MM.1S (cell line): ENCODE measurements at places on chromosomes 3 and 15.

DNA sequence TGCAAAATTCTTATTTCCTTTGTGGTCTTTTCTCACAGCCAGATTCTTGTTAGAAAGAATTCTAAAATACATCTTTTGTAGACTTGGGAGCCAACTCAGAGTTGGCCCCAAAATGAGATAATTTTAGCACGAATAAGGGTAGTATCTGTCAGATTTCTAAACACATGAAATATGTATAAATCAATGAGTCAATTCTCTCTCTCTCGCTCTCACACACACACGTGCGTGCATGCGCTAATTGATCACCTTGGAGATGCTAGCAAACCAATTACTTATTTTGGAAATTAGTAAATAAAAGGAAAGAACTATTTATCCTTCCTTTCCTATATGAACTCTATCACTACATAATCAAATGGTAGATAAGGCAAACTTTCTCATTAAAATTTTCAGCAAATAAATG, 32.9 kb upstream of the PIK3R4 start:
- H3K4me3 ChIP-seq = no peak overlapping the region
- H3K27me3 ChIP-seq = no peaks in the 10 kb centered on the region
- DNase-seq = no peak
- H3K27ac ChIP-seq = no peak overlapping the region
- no peaks in the 10 kb centered on the region for H3K4me1 ChIP-seq

DNA sequence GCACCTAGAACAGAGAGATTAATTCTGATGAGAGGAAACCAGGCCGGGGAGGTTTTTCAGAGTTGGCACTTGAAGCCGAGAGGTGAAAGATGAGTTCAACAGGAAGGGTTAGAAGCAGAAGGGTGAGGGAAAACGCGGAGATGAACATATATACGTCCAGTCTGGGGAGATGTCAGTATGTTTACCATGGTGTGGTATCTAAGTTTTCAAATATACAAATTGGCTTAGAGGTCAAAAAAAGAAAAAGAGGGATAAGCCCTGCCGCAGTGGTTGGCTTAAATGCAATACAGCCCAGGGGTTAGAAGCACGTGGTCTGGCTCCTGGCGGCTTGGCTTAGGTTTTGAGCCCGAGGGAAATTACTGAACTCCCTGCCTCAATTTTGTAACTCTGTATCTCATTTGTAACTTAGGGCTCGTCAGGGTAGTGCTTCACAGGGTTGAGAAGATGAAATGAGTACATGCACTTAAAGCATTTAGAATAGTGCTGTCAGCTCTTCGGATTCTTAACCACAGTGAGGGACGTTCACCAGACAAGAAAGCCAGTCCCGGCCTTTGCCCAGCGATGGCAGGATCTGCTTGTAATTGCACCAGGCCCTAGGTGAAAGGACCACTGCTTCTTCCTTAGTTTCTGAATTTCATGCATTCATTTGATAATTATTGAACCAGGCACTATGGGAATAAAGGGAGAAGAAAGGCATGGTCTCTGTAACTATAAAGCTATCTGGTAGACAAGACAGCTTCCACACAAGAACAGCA, 6.4 kb downstream of the HES1 start:
- H3K4me3 ChIP-seq = peak overlapping the region; percentile 26; the same call in 1 of the 2 replicates
- H3K27me3 ChIP-seq = no peaks in the 10 kb centered on the region
- peaks cover 37% of the 10 kb centered on the region for H3K4me1 ChIP-seq
- no peaks in the 10 kb centered on the region for H3K36me3 ChIP-seq

GRCh38 chr3:106305882-106306435, 437.1 kb upstream of the CBLB start:
- peaks cover 12% of the 10 kb centered on the region for H3K4me1 ChIP-seq
- no peak for DNase-seq
- peaks cover 5% of the 10 kb centered on the region; the same call in 1 of the 2 replicates for H3K27me3 ChIP-seq
- H3K4me3 ChIP-seq = no peak overlapping the region
- no peaks in the 10 kb centered on the region for H3K36me3 ChIP-seq

DNA sequence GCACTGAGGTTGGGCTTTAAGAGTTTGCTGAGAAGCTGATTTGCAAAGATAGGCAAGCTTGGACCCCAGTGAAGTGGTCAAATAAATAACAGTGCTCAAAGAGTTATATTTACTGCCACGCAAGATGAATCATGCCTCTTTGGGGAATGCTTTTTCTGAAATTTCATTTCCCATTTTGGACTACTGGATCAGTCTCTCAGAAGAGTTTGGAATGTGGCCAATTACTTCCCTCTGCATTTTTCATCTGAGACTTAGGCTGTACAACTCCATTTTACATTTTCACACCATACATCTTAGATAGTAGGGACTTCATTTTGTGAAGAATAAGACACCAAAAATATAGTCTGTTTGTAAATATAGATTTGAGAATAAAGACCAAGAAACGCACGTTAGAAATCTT, 419.7 kb downstream of the FGF12 start:
- H3K4me1 ChIP-seq = no peaks in the 10 kb centered on the region
- no peak for DNase-seq
- no peaks in the 10 kb centered on the region for H3K27me3 ChIP-seq

- no peak overlapping the region for H3K27ac ChIP-seq
- no peak overlapping the region for H3K4me3 ChIP-seq
- H3K4me1 ChIP-seq = no peaks in the 10 kb centered on the region
- H3K27me3 ChIP-seq = no peaks in the 10 kb centered on the region
- no peak for DNase-seq
Observed at GRCh38 chr3:144141496-144141895, 169.9 kb downstream of the DIPK2A start.

GRCh38 chr3:67875338-67875737, 220.9 kb upstream of the SUCLG2 start:
- no peaks in the 10 kb centered on the region for H3K36me3 ChIP-seq
- no peak overlapping the region for H3K27ac ChIP-seq
- H3K4me3 ChIP-seq = no peak overlapping the region

DNA sequence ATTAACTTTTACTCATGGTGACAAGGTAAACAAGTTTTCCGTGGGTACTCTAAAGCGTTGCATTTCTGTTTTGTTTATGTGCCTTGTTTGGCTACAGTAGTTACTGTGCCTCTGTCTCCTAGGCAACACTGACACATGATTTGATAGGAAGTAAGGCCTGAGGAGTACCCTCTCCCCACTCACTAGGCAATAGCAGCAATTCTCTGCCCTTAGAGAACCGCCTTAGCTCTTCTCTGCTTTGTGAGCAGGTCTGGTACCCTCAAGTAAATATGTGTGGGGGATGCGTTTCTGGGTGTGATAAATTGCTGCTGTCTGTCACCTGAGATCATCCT, at the start of gene IL5RA:
Gene IL5RA (minus strand): TSS at position 76 of the 332 bp plus-strand sequence. CDS start 5,390 bp downstream, outside the sequence.
- H3K4me3 ChIP-seq = no peak within 1 kb of the TSS
- DNase-seq = no peak
- no peaks in the 10 kb centered on the region for H3K36me3 ChIP-seq
- no peaks in the 10 kb centered on the region for H3K27me3 ChIP-seq

- no peaks in the 10 kb centered on the region for H3K4me1 ChIP-seq
- no peak overlapping the region for H3K27ac ChIP-seq
- no peaks in the 10 kb centered on the region for H3K27me3 ChIP-seq
- no peaks in the 10 kb centered on the region for H3K36me3 ChIP-seq
- no peak for DNase-seq
- no peak overlapping the region for H3K4me3 ChIP-seq
Observed at GRCh38 chr3:171817074-171817800, 7.0 kb upstream of the PLD1 start.

DNA sequence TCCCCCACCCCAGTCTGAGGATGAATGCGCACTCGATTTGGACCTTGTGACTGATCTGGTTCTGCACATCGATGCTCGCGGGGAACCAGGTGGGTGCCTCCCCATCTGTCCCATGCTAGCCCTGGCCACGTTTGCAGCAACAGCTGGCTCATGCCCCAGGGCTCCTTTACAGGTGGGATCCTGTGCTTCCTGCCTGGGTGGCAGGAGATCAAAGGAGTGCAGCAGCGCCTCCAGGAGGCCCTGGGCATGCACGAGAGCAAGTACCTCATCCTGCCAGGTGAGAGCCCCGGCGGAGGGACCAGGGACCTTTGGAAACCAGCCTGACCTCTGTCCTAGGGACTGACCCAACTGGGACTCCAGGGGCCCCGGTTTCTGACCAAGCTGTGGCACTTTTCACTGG, 44.3 kb downstream of the DHX30 start:
- peaks cover 24% of the 10 kb centered on the region for H3K36me3 ChIP-seq
- H3K27ac ChIP-seq = no peak overlapping the region
- no peaks in the 10 kb centered on the region for H3K4me1 ChIP-seq
- no peak overlapping the region for H3K4me3 ChIP-seq
- no peaks in the 10 kb centered on the region for H3K27me3 ChIP-seq

GRCh38 chr15:91192690-91193377, 92.8 kb downstream of the SV2B start:
- H3K4me3 ChIP-seq = no peak overlapping the region
- no peak overlapping the region for H3K27ac ChIP-seq
- DNase-seq = no peak
- no peaks in the 10 kb centered on the region for H3K4me1 ChIP-seq

DNA sequence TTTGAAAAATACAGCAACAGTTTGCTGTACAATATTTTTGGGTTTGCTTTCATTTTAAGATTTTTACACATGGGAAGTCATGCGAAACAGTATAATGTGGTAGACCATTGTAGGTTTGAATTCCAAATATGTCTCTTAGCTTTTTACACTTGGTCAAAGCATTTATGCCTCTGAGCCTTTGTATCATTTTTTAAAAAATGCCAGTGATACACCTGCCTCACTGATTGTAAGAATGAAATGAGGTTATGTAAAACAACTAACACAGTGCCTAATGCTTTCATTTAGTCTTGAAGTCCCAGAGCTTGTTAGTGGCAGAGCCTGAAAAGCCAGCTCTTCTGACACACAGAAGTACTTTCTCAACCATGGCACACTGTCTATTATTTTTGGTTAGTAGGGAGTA, 202.0 kb downstream of the UBE2E2 start:
- H3K27ac ChIP-seq = no peak overlapping the region
- H3K4me3 ChIP-seq = no peak overlapping the region
- no peaks in the 10 kb centered on the region for H3K36me3 ChIP-seq

GRCh38 chr15:61668444-61668843, 391.8 kb downstream of the VPS13C start:
- no peaks in the 10 kb centered on the region for H3K36me3 ChIP-seq
- H3K27ac ChIP-seq = no peak overlapping the region
- no peaks in the 10 kb centered on the region for H3K27me3 ChIP-seq
- DNase-seq = no peak
- no peak overlapping the region for H3K4me3 ChIP-seq

GRCh38 chr15:50426428-50426827, 2.2 kb downstream of the USP8 start:
- no peak overlapping the region for H3K4me3 ChIP-seq
- no peaks in the 10 kb centered on the region for H3K4me1 ChIP-seq
- H3K27ac ChIP-seq = no peak overlapping the region
- no peaks in the 10 kb centered on the region for H3K27me3 ChIP-seq

- H3K36me3 ChIP-seq = no peaks in the 10 kb centered on the region
- H3K27ac ChIP-seq = peak overlapping the region; percentile 83; the same call in 1 of the 2 replicates
- no peaks in the 10 kb centered on the region for H3K27me3 ChIP-seq
- H3K4me1 ChIP-seq = peaks cover 44% of the 10 kb centered on the region
- H3K4me3 ChIP-seq = no peak overlapping the region
Observed at GRCh38 chr3:112074006-112074405, 12.2 kb upstream of the C3orf52 start.

DNA sequence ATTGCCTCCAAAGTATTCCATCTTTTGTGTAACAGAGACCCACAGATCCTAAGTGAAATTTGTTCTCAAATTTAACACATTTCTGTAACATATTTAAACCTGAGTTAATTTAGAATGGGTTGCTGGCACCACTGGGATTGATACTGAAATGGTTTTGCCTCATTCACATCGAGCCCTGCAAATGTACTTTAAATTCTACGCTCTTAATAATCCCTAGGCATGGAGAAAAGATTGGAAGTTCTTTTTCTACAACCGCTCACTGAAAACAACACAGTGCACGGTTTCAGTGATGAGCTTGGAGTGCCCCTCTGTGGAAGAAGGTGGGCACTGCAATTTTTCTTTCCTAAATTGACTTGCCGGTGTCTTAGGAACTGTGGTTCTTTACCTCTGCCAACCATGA, 109.9 kb upstream of the ATP11B start:
- H3K27ac ChIP-seq = peak overlapping the region; percentile 89
- no peaks in the 10 kb centered on the region for H3K36me3 ChIP-seq
- H3K27me3 ChIP-seq = no peaks in the 10 kb centered on the region
- DNase-seq = peak; percentile 90

- no peak overlapping the region for H3K27ac ChIP-seq
- H3K36me3 ChIP-seq = 0 out of 2 replicates have a peak, but pooled peaks cover 1% of the 10 kb centered on the region
- peaks cover 16% of the 10 kb centered on the region; the same call in 1 of the 2 replicates for H3K4me1 ChIP-seq
- DNase-seq = no peak
- H3K4me3 ChIP-seq = no peak overlapping the region
Observed at GRCh38 chr3:136950623-136951022, 7.2 kb upstream of the IL20RB start.

GRCh38 chr3:156456771-156457224, 98.1 kb downstream of the SSR3 start:
- no peaks in the 10 kb centered on the region for H3K27me3 ChIP-seq
- no peaks in the 10 kb centered on the region for H3K36me3 ChIP-seq
- H3K27ac ChIP-seq = no peak overlapping the region
- no peaks in the 10 kb centered on the region for H3K4me1 ChIP-seq
- DNase-seq = no peak
- no peak overlapping the region for H3K4me3 ChIP-seq

DNA sequence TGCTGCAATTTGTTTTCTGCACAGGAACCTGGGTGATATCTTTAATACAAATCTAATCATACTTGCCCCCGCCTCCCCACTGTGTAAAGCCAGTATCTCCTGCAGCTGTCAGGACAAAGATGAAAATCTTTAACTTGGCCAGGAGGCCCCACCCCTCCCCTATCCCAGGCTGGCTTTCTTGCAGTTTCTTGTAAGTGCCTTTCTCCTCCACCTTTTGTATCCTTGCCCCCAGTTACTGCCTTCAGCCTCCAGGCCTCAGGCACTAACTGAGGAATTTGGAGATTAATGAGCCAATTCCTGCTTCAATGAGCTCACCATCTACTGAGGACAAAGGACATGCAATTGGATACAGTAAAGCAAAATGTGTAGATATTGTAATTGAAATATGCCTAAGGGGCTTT, 6.5 kb downstream of the GCSAM start:
- H3K27ac ChIP-seq = peak overlapping the region; percentile 81; the same call in 1 of the 2 replicates
- no peak for DNase-seq
- no peak overlapping the region for H3K4me3 ChIP-seq
- H3K27me3 ChIP-seq = no peaks in the 10 kb centered on the region

- DNase-seq = no peak
- no peak overlapping the region for H3K27ac ChIP-seq
- no peaks in the 10 kb centered on the region for H3K27me3 ChIP-seq
- H3K36me3 ChIP-seq = no peaks in the 10 kb centered on the region
Observed at GRCh38 chr15:50777042-50777441, 11.5 kb upstream of the SPPL2A start.

DNA sequence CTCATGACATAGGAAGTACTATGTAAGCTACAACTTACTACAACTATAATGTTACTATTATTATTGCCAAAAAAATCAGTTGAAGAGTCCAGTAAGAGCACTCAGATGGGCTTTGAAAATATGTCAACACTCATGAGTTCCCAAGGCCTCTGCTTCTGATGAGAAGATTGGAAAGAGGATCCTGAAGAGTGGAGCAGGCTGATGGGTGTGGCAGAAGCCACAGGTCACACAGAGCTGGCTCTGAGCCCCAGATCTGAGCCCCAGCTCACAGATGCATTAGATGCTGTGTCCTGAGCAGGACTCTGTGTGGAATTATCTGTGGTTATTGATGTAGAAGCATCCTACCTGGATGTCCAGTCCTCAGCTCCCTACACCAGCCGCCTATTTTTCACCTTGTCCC, 65.6 kb downstream of the SPSB4 start:
- H3K27me3 ChIP-seq = no peaks in the 10 kb centered on the region
- H3K36me3 ChIP-seq = no peaks in the 10 kb centered on the region
- H3K27ac ChIP-seq = no peak overlapping the region
- H3K4me3 ChIP-seq = no peak overlapping the region
